ENCODE measurements at places on chromosomes 5 and 9.

- DNase-seq = no peak
Observed at GRCh38 chr5:59684388-59685190, 208.9 kb downstream of the PDE4D start.

DNA sequence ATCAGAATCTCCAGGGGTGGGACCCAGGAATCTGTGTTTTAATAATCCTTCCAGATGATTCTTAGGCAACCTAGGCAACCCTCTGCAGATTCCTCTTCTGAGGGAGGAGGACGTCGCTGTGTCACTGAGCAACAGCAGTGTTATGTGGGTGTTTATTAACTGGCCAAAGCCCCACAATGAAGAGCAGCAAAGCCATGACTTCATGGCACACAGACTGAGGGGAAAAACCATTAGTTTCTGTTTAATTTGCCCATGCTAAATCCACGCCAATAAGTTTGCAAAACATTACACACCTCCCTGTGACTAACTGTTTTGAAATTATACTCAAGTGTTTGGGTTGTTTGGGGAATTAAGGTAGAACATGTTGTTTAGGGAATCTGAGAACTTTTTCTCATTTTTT, 83.7 kb upstream of the TMED7 start:
- DNase-seq = no peak

GRCh38 chr5:1820926-1821325, 19.7 kb downstream of the NDUFS6 start:
- no peak for DNase-seq

DNA sequence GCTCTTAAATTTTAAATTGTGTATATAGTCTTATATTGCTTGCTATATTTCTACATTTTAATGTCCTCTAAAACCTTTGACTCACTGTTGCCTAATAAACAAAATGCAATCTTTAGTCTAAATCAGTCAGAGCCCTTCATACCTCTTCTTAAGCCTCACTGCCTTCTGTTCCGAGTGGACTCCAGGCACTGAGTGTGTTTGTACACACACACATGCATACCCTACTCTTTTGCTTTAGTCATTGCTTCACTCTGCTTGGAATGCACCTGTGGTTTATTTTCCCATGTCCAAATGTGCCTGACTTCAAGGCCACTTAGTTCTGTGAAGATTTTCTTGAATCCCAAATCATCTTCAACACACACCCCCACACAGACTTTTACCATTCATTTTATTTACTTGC, 60.9 kb downstream of the SLC12A2 start:
- peak; percentile 5 for DNase-seq
